ENCODE measurements at places on chromosomes 4 and X.

- DNase-seq, result no peak
Observed at GRCh38 chr4:184649971-184650855, 675 bp downstream of the PRIMPOL start.

DNA sequence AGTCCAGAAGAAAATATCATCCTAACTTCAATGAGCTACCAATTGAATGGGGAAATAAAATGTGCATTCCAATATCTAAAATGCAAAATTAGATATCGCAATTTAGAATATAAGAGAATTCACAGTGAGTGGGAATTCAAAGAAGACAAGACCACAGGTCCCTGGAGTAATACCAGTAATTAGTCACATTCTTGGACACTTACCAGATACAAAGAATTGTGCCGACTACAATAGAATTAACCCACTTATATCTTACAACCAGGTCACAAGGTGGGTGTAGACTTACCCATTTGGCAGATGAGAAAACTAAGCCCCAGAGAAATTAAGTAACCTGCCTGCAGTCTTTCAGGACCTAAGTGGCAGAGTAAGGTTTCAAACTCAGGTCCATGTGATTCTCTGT is 84.3 kb upstream of the C1QTNF7 start:
- DNase-seq, result no peak

DNA sequence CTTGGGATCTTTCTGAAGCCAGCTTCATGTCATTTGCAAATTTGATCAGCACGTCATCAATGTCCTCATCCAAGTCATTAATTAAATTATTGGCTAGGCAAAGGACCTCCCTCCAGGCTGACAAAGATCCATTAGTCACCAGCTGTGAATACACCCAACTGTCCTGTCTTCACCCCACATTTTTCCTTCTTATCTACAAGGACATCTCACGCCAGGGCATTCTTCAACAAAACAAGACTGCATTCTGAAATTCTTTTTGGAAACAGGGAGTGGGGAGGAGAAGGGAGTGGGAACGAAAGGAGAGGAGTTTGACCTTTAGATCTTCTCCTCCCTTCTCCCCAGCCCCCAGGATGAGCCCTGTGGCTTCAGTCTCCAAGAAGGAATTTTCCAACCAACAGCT is 32.7 kb downstream of the NLGN3 start:
- no peak for DNase-seq

DNA sequence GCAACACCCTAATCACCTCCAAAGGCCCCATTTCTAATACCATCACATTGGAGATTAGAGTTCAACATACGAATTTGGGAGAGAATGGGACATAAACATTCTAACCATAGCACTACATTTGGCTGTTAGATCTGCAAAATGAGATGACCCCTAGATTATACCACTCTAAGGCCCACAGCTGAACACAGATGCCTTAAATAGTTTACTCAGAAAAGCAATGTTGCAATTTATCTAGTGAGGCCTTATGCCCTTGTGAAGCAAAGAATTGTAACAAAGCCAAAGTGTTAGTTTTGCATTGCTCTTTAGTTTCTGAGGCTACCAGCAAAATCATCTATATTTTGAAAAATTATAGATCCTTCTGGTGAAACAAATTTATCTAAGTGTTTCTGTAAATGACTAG is 31.6 kb upstream of the ARHGEF6 start:
- DNase-seq, result no peak

GRCh38 chr4:112085156-112086035 is 59.9 kb upstream of the FAM241A start:
- DNase-seq, result peak; percentile 30

DNA sequence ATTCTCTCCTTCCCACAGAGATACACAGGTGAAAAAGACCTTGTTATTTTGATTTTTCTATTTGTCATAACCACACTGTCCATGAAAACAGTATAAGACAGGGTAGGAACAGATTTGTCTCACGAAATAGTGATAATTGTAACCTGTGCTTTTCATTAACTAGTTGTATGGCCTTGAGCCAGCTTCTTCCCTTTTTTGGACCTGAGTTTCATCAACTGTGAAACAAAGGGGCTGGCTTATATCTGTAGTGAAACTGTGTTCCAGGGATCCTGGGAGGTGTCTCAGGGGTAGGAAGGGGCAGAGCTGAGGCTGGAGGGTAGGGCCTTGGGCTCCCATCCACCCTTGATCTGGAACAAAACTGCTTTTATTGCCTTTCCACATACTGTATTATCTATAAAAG is 50.9 kb downstream of the MED28 start:
- DNase-seq, result no peak

GRCh38 chr4:126558596-126558995 is 1074.2 kb upstream of the INTU start:
- DNase-seq, result no peak

DNA sequence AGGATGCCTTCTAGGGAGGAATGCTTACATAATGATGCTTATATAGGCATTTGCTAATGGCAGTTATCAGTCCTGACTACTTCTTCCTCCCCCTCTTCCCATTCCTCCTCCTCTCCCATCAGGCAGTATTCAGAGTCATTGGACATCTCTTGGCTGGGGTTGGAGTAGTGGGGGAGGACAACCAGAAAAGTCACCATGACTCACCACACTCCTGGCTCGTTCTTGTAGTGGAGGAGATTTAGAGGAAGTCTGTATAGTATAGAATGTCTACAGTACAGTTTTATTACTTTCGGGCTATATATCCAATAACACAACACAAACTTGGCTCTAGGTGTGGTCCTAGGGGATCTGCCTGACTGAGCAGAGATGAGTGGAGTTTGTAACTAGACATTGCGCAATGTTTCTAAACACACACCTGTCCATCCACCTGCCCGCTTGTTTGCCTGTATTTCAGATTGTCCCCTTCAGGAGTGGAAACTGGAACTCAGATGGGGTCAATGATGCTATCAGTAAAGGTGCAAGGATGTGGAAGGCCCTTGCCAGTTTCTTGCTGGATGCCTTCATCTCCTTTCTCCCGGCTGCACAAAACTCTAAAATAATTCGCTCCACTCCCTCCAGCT is 27.9 kb upstream of the KIAA1210 start:
- DNase-seq, result no peak

DNA sequence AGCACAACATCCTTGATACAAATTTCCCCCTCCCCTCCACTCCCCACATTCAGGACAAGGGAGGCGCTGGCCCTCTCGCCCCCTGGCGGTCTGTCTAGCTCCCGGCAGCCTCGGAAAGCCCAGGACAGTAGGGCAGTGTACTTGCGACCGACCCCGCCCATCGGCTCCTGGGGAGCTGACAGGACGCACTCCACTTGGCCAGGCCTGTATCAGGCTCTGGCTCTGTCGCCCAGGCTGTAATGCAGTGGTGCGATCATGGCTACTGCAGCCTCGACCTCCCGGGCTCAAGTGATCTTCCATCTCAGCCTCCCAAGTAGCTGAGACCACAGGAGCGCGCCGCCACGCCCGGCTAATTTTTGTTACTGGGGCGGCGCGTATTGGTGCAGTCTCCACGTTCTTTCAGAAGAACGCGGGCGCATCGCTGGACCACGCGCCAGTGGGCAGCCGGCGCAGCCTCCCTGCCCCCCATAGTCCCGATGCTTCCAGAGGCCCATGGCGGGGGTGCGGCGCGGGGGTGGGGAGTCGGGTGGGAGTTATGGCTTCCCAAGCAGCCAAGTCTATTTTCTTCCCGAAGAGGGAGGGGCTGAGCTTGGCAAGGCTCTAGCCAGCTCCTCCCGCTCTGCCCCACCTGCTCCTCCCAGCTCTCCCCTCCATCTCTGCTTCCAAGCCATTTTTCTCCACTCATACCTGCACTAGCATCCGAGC is 7.8 kb upstream of the AKAP14 start:
- peak; percentile 65 for DNase-seq

DNA sequence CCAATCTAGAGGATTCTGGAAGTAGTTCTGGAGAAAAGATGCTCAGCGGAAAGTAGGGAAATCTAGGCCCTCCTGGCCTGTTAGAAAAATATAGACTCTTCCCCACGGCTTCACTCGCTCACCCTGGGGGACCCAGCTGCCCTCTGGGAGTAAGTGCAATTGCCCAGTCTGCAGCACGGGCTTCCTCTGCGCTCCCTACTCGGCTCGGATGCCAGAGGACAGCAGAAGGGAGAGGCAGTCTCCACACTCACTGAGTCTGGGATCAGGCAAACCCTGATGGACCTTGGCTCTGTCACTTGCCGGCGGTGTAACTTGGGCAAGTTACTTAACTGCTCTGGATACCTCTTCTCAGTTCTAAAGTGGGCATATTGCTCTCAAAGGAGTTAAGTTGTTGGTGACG is 2.1 kb downstream of the SHISA3 start:
- no peak for DNase-seq

DNA sequence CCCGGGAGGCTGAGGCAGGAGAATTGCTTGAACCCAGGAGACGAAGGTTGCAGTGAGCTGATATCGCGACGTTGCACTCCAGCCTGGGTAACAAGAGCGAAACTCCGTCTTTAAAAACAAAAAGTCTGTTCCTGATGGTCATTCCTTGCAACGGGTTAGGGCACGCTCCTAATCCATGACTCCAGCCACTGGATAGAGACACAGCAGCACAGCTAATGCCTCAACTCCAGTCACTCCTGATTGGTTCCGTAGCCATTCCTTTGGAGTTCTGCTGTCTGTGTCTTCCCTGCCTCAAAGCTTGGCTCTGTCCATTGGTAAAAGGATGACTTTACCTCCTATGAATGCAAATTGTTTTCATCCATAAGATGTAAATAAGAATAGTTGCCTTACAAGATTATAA is 44.3 kb upstream of the FAM9A start:
- no peak for DNase-seq

- DNase-seq, result no peak
Observed at GRCh38 chr4:147362938-147363337, 118.0 kb upstream of the EDNRA start.

- no peak for DNase-seq
Observed at GRCh38 chr4:138741766-138742377, 273.7 kb upstream of the NOCT start.

DNA sequence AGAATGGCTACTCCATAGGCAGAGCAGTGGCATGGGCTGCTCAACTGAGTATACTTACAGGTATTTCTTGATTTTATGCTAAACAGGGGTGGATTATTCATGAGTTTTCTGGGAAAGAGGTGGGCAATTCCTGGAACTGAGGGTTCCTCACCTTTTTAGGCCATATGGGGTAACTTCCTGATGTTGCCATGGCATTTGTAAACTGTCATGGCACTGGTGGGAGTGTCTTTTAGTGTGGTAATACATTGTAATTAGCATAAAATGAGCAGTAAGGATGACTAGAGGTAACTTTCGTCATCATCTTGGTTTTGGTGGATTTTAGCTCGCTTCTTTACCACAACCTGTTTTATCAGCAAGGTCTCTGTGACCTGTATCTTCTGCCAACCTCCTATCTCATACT is 48.2 kb upstream of the HPSE start:
- DNase-seq, result peak; percentile 37

DNA sequence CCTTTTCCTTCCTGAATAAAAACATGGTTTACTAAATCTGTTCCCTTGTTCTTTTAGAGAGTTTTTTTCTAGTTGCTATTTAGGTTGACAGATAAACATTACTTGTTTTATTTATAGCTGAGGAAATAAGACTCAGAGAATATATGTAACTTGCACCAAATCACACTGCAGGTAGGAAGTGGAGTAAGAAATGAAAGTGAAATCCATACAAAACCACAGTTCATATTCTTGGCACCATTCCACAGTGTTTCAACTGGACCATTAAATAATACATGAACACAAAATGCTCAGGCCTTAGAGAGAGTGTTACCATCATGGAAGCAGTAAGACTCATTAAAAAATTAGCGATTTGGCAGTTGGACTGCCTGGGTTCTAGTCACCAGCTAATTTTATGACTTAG is 326.9 kb upstream of the SLIT2 start:
- DNase-seq, result no peak

DNA sequence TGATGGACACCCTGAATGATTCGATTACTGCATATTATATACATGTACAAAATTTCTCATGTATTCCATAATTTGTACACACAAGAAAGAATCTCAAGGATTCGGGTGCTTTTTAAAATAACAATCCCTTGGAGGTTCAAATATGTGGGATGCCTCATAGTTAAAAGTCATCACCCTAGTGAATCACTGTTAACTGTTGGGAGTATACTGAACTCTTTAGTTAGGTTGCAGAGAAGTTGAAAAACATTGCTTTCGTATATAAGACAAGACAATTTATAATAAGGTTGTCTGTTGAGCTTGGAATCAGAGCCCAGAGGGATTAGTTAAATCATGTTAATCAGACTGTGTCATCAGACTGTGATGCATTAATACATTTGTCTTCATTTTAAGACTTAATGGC is 15.6 kb downstream of the DCK start:
- DNase-seq, result no peak

GRCh38 chrX:21171181-21171580 is 203.0 kb upstream of the CNKSR2 start:
- no peak for DNase-seq

GRCh38 chr4:7348946-7349900 is 85.5 kb downstream of the PSAPL1 start:
- DNase-seq, result no peak

DNA sequence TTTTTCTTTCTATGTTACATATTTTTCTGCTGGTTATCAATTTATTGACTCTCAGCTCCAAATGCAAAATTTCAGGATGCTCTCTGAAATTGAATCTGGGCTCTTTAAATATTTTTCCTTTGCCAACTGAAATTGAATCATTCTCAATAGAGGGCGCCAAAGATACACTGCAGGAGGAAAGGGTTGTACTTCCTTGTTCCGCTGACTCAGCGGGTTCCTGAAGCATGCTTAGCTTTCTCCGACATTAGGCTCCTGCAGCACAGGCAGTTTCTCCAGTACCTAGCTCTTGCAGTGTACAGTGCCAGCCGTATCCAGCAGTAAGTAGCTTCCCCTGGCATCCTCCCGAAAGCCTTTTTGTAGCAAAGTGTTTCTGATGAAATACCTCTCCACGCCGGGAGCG is 28.8 kb upstream of the CFAP47 start:
- no peak for DNase-seq

DNA sequence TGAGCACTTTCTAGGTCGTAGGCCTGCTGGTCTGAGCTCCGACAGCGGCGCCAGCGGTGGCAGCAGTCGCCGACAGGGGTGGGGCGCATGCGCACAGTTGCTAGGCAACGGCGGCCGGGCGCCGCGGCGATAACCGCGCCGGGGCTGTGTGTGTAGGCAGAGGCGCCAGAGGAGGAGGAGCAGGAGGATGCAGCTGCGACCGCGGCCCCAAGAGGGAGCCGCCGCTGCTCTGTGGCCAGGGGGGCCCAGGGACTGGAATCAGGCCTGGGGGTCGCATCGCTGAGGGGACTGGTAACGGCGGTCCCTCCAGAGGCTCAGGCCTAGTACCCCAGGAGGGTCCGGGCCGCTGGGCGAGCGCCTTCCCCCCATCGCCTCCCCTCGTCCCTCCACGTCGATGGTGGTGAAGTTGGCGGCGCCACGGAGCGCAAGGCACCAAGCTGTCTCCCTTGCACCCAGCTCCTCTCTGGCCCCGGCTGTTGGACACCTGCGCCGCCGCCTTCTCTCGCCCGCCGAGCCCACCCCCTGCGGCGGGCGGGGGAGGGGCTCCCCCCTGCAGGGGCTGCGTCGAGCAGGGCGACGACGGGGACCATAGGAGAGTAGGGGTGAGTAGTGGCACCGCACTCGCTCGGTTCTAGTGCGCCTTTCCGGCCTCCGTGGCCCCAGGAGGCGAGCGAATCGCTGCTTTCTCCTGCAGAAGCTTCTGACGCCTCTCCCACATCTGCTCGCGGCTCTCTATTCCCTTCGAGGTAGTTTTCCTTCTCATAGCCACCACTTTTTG is 58.6 kb upstream of the ZC4H2 start:
- peak; percentile 86 for DNase-seq
